ENCODE measurements at places on chromosomes 7 and 10.

DNA sequence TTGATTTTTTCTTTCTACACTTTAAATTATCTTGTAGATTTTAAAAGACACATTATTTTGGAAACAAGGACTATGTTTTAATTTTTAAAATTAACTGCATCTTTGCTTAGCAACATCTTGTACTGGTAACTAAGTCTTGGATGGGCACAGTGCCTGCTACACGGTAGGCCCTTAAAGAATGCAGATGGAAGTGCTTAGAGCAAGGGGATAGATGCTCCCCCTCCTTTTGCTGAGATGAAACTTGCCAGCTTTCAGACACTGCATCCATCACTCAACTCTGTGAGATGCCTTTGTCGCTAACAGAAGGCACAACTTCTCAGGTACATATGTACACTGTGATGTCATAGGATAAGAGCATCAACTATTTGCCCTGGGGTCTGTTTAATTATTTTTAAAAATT lies 103.9 kb downstream of the LRRC18 start:
- no peak for DNase-seq

DNA sequence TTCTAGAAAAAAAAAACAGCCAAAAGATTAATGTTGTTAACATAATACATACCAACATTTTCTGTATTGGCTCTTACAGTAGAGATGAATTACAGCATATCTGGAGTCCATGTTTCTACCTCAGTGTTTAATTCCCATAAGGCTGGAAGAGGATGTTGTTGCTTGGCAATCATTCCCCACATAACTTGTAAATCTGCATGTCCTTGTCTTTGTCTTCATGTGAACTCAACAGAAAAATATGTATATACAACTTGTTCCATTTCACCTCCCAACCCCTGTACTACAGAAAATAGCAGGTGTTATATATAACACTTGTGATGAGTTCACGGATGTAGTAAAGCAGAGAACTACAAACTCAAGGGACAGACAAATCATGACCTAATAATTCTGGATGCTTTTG lies 160.9 kb upstream of the SEMA3C start:
- no peak for DNase-seq

- DNase-seq, result no peak
Measured at GRCh38 chr10:60707841-60708240, 70.4 kb upstream of the CDK1 start.

DNA sequence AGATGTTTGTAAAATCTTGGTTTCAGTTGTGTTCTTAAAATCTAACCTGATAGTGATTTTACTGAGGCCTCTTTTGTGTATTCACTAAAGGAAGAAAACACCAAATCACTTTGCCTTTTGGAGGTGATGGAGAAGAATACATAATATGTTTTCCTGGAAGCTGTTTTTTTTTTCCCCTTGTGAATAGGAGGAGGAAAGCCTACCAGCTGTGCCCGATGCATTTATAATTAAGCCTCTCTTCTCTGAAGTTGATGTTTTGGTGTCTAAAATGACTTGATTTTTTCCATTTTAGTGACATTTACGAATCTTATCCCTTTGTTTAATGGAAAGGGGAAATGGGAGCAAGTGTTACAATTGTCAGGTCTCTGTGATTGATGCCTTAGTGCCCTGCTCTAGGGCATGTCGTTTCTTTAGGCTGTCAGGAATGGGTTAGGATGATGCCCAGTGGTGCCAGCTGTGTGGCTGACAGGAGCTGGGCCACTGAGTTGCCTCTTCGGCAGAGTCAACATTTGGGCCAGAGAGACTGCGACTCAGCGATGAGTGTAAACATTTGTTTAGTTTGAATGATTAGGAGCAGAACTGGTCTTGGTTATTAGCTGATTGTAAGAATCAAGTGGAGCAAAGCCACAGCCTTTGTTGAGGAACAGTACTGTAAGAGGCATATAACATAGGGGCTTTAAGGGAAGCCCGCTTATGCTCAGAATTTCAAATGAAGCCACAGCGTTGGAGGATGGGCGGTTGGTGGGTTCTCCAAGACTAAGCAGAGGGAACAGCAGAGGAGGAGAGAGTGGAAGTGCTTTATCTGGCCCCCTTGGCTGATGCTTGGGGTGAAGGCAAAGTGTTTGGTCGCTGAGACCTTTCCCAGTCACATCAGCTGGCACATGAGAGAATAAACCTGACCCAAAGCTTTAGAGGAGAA lies 81.6 kb downstream of the CDK14 start:
- no peak for DNase-seq

DNA sequence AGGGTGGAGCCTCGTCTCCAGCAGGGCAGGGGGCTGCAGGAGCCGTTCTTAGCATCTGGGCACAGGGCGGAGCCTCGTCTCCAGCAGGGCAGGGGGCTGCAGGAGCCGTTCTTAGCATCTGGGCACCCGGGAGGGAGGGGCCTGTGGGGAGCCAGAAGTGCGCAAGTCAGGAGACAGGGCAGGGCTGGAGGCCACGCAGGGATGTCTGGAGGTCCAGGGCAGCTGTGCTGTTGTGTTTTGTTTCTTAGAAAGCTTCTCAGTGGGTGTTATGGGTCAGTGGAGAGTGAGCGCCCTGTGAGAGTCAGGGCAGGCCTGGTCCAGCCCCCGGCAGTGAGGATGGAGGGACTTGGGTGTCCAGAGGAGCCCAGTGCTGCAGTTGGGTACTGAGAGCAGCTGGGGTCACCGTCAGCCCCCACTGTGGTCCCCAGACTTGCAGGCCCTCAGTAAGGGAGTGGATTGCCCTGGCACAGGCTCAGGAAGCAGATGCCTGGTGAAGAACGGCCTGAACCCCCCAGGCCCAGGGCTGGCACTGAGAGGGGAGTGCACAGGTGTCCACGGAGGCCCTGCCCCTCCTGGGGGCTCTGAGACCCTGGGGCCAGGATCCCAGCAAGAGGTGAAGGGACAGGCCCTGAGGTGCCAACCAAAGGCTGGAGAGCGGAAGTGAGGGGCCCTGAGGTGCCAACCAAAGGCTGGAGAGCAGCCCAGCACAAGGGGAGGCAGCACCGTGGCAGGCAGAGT lies 29.8 kb downstream of the FAM20C start:
- DNase-seq, result no peak

GRCh38 chr7:143512488-143513340 lies 35.0 kb downstream of the TAS2R41 start:
- DNase-seq, result no peak

DNA sequence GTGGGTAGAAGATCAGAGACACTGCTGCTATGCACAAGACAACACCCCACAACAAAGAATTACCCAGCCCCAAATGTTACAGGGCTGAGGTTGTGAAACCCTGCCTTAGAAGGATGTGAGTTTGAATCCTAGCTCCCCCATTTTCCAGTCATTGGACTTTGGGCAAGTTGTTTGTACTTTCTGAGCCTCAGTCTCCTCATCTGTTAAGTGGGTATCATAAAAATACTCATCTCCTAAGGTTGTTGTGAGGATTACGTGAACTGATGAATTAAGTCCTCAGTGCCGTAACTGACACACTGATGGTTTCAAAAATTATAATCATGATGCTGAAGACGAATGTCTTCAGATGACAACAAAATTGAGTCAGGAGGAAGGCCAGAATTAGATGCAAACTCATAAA lies 30.3 kb downstream of the RHOBTB1 start:
- DNase-seq, result no peak

DNA sequence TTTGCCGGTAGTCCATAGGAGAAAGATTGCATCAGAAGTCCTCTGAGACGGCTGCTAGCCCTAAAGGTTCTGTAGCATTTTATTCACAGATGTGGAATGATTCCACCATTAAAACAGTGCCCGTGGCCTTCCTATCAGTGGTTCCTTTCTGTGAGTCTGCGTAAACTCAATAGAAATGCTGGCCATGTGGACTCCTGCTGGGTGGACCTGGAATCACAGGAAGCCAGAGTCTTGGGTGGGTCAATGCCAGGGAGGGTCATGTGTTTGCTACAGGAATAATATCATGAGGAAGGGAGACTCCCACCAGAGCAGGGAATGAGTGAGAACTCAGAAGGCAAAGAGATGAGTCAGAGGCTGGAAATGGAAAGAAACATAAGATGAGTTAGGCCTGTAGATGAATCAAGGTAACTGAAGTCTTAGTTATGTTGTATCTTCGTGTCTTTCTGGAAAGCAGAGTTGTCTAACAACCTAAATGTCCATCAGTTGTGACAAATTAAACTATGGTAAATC lies 410.4 kb upstream of the AUTS2 start:
- no peak for DNase-seq

- DNase-seq, result no peak
Measured at GRCh38 chr7:30428246-30429155, 50.1 kb downstream of the NOD1 start.

- DNase-seq, result no peak
Measured at GRCh38 chr10:117175215-117175900, 21.9 kb upstream of the KCNK18 start.

DNA sequence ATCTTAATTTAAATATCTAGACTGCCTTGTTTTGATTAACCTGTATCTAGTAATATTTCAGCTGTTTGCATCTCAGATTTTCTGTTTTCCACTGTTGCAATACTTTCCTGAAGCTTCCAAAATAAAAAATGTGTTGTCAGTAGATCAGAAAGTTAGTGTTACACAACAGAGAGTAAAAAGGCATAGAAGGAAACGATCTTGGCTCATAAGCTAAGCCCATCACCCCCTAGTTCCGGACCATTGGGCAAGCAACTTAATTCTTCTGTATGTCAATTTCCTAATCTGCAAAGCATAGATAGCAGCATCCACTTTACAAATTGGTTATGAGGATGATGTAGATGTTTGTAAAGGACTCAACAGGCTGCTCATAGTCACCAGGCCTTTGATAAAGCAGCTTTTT lies 4.4 kb downstream of the PON3 start:
- DNase-seq, result no peak

GRCh38 chr7:36735172-36735571 lies 10.9 kb upstream of the AOAH start:
- DNase-seq, result no peak

- no peak for DNase-seq
Measured at GRCh38 chr10:132544744-132545658, 7.4 kb downstream of the INPP5A start.

DNA sequence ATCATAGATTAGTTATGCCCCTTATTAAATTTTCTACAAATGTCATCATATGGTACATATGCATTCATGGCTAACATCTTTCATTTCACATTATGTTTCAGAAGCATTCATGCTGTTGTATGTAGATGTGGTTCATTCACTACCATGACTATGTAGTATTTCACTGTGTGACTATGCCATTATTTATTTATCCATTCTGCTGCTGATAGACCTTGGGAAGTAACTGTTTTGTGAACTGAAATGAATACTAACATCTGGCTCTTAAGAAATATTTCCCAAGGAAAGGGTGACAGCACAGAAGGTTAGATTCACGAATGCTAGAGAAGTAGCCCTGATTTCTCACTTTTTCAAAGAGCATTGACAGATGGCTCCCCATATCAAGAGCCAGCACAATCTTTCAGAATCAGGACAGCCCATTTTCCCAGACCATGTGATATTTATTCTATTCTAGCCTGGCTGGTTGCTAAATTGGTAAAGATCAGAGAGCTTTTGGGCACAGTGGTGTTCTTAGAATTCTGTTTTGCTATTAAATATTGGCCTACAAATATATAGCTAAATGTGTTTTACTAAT lies 157.4 kb downstream of the DYNC1I1 start:
- no peak for DNase-seq

DNA sequence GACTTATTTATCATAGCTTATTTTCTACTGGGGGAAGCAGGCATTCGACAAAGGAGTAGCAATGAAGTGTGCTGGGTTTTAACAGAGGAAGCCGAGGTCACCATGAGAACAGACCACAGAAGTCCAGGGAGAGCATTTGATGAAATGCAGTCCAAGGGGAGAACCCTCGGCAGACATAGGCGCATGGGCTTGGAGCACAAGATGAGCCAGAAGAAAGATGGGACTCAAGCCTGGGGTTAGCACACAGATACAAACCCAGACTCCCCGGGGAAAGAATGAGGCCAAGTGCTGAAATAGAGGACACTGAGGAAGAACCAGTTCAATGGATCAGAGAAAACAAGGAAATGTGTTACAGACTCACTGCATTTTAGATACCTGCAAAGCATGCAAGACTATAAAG lies 209.5 kb downstream of the FAM107B start:
- DNase-seq, result no peak

GRCh38 chr10:43138757-43139241 lies 554 bp downstream of the CSGALNACT2 start:
- no peak for DNase-seq

Data from HFF-Myc (cell line).